Activated CD8-positive, alpha-beta memory T cell treated with anti-CD3 and anti-CD28 coated beads, Interleukin-2, amount 10 ng/mL, durations not matched to agents 7 days and 5 days (primary cell): ENCODE measurements at places on chromosomes 6 and 20. TPM values are rescaled to one million over a fixed set of nuclear protein-coding genes. Genes with fewer than 3 reads are reported as not detected.

- no peak overlapping the region for H3K4me3 ChIP-seq
- peaks cover 2% of the 10 kb centered on the region for H3K4me1 ChIP-seq
- DNase-seq = no peak
Observed at GRCh38 chr6:12635813-12636212, 80.8 kb upstream of the PHACTR1 start.

The AHI1 gene
- 29.8 TPM for total RNA-seq

The MCHR2 gene
- total RNA-seq = not detected

GRCh38 chr20:4243071-4243470 lies 227.7 kb upstream of the RNF24 start:
- no peak overlapping the region for H3K4me3 ChIP-seq
- H3K36me3 ChIP-seq = no peaks in the 10 kb centered on the region
- peaks cover 1% of the 10 kb centered on the region for H3K4me1 ChIP-seq
- no peak for DNase-seq
- H3K27ac ChIP-seq = no peak overlapping the region

DNA sequence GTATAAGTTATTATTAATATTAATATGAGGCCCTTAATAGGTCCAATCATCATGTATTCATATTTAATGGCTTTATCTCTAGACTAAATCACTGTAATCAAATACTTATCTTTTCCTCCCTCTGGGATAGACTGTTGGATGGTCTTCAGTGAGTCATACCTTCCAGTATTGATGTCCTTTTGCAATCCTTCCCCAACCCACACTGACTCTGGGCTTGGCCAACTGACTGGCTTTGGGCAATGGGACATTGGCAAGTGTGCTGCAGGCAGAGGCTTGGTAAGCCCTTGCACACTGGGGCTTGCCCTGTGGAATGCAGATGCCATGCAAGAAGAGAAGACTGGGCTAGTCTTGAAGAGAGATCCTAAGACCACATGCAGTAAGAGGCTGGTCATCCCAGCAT lies 136.6 kb downstream of the CCDC170 start:
- DNase-seq = no peak
- H3K4me3 ChIP-seq = no peak overlapping the region
- H3K27me3 ChIP-seq = peaks cover 6% of the 10 kb centered on the region
- no peak overlapping the region for H3K27ac ChIP-seq

GRCh38 chr20:52830598-52830997 lies 141.6 kb upstream of the TSHZ2 start:
- H3K27me3 ChIP-seq = no peaks in the 10 kb centered on the region
- H3K4me3 ChIP-seq = no peak overlapping the region
- no peak for DNase-seq
- H3K4me1 ChIP-seq = no peaks in the 10 kb centered on the region
- no peak overlapping the region for H3K27ac ChIP-seq
- H3K36me3 ChIP-seq = no peaks in the 10 kb centered on the region

GRCh38 chr20:53413186-53413631 lies 180.4 kb downstream of the ZNF217 start:
- peak; percentile 76 for DNase-seq
- peaks cover 6% of the 10 kb centered on the region for H3K4me1 ChIP-seq
- no peak overlapping the region for H3K4me3 ChIP-seq
- no peak overlapping the region for H3K27ac ChIP-seq
- H3K27me3 ChIP-seq = no peaks in the 10 kb centered on the region
